ENCODE measurements at places on chromosomes 5 and 9.

DNA sequence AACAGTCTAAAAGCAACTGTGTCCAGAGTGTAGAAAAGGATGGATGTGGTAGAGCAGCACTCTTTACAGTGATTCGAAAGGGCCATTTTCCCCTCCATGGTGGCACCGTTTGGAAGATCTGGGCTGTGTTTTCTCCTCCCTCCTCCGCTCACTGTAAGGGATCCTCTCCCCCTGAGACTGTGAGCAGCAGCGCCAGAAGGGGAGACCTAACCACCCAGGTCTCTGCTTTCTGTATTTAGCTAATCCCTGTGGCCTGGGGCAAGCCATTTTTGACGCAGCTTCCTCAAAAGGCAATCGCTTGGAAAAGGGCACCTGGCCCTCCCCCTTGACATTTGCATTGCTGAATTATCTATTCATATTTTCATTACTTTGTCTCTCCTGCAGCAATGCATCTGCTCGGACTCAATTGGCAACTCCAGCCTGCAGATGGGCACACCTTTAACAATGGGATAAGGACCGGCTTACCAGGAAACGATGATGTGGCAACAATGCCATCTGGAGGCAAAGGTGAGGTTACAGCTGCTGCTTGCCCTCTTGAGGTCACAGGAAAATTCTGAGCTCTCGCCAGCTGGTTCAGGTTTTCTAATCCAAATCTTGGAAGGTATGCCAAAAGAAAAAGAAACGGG, 244.3 kb upstream of the WWC1 start:
- DNase-seq = no peak

- no peak for DNase-seq
Observed at GRCh38 chr9:133114886-133115603, 6.0 kb downstream of the RALGDS start.

DNA sequence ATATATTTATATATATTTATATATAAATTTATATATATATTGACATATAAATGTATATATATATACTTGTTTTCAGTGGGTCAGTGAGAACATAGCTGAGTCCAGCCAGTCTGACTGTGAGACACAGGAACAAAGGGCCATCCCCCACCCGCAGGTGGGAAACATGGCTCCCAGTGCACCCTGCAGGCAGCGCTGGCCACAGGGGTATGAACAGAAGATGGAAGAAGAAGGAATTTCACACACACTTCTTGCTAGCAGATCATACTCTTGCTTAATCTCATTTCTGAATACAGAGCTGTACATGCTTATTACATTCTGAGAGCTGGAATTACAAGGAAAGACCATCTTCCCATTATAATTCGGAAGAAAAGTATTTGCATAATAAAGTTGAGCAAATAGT, 595.4 kb downstream of the IRX1 start:
- DNase-seq = no peak

DNA sequence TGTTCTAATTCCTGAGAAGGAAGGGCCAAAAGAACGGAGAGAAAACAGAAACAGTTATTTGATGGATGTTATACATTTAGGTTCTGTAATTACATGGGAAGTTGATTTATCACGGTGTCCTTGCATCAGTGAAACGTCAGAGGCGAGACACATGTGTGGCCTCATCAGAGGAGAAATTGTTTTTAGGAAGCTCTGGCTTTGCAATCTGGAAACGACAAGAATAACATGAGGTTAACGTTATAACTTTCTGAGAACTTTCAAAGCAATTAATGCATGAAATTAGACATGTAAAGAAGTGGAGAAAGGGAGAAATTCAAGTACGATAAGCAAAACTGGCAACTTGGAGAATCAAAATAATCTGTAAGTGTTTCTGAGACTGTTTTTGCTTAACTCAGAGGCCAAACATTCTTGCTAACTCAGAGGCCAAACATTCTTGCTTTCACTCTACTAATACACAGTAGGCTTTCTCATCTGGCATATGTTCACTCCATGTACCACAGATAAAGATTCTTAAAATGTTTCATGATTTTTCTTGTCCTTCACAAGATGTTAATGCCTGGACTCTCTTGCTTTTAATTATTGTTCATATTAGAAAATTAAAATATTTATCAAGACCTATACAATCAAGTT, 933.0 kb downstream of the TLE4 start:
- no peak for DNase-seq

GRCh38 chr9:126386088-126386487, 59.5 kb downstream of the MVB12B start:
- DNase-seq = no peak

- no peak for DNase-seq
Observed at GRCh38 chr9:4923580-4924544, 61.2 kb upstream of the JAK2 start.

DNA sequence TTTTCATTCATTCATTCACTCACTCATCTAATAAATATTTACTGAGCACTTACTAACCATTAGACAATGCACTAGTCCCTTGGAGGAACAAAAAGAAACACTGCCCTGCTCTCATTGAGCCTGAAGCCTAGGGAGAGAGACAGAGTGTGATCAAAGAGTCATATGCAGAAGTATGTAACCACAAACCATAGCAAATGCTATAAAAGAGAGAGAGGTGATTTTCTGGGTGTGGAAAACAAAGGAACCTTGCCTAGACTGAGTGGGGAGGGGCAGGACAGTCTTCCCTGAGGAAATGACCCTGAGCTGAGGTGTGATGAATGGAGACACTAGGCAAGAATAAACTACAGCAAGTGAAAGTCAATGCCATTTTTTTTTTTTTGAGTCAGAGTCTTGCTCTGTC, 10.8 kb upstream of the ADRA1B start:
- DNase-seq = no peak

DNA sequence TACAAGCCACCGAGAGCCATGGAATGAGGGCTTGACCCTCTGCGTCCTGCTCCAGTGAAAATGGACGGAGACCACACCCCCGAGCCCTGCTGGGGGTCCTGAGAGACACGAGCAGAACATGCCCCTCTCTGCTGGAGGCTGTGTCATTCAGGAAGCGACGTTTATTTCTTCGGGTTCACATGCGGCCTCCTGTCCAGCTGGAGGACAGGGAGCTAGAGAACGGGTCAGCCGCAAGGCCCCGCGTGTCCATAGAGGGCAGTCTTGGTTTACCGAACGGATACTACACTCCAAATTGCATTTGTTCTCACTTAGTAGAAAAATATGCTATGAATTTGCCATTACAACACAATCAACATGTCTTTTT, 36.1 kb downstream of the MRPL36 start:
- peak; percentile 30 for DNase-seq

GRCh38 chr5:64462391-64462790, 43.4 kb upstream of the RGS7BP start:
- no peak for DNase-seq

- no peak for DNase-seq
Observed at GRCh38 chr9:135127718-135128670, 40.5 kb downstream of the OLFM1 start.

DNA sequence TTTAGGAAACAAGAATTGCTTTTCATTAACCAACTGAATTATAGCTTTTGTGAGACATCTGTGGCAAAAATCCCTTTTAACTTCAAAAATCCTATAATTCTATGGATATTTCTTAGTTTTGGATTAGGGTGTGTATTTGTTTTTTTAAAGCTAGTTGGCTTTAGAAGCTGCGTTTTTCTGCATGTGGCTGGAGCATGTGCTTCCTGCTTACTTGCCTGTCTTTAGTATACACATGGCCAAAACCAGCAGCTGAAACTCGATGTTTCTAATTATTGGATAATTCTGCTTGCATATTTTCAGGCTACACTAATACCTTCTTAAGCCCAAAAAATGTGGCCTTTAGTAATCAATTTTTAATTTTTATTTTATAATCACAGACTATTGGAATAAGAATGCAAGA, 8.9 kb downstream of the RECK start:
- no peak for DNase-seq

DNA sequence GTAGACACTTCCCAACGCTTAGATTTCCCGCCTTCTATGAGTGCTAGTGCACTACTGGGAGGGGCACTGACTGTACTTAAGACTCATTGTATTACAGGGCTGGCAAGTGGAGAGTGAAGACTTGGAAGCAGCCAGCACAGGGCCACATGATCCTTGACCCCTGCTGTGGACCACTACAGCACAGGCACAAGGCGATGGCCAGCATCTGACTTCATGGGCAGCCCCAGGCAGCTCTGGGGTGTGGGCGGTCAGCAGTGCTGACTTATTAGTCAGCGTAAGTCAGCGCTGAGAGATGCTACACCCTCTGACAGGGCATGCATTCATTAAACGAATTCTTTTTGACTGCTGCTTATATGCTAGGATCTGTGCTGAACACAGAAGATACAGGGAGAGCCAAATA, 9.3 kb downstream of the SLC46A2 start:
- DNase-seq = no peak

- no peak for DNase-seq
Observed at GRCh38 chr5:106728208-106728607, 942.5 kb downstream of the EFNA5 start.

DNA sequence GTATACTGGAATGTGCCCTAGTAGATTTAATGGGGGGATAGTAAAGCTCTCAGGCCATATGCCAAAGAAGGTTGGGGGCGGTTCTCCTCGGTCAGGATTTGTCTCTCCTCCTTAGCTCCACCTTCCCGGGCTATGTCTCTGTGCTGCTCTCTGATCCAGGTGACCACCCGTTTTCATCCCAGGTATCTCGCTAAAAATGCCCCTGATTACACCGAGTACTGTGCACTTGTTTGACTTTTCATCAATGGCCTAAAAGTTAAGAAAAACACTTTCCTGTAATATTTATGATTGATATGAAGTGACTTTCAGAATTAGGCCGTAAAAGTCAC, 724 bp downstream of the NDUFS6 start:
- DNase-seq = no peak

- DNase-seq = no peak
Observed at GRCh38 chr5:59500014-59500413, 393.5 kb downstream of the PDE4D start.

GRCh38 chr9:100394032-100394695, 32.8 kb upstream of the MSANTD3 start:
- DNase-seq = no peak

- no peak for DNase-seq
Observed at GRCh38 chr9:116800885-116801284, 113.8 kb downstream of the TRIM32 start.

DNA sequence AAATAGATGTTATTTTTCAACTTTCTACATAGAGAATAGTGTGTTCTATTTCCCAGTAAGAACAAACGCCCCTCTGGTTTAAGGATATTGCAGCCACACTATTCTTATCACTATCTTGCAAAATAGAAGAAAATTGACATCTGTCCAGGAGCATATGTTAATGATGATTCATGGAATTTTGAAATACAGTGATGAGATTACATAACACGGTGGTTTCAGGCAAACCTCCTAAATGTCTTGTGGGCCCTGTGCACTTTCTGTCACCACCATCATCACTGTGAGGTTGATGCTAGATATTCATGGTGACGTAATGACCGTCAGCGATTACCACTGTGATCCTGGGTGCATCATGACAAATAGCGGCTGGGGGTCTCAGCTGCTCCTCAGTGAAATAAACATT, 48.1 kb downstream of the CFAP90 start:
- no peak for DNase-seq

DNA sequence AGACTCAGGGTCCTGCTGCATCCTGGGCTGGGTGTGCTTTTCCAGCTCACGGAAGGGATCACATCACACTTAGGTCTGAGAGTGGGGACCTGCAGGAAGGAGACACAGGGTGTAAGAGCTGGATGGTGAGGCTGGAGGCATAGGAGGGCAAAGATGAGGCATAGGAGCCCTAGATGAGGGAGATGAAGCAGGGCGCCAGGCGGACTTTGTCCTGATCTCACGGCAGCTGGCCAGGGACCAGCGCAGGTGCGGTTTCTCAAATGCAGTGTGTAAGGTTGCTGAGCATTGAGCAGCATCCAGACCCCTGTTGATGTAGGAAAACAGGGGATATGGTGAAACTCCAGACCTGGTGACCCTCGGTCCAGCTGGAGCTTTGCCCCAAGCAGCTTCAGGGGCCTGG, 156.5 kb downstream of the PSAT1 start:
- no peak for DNase-seq

DNA sequence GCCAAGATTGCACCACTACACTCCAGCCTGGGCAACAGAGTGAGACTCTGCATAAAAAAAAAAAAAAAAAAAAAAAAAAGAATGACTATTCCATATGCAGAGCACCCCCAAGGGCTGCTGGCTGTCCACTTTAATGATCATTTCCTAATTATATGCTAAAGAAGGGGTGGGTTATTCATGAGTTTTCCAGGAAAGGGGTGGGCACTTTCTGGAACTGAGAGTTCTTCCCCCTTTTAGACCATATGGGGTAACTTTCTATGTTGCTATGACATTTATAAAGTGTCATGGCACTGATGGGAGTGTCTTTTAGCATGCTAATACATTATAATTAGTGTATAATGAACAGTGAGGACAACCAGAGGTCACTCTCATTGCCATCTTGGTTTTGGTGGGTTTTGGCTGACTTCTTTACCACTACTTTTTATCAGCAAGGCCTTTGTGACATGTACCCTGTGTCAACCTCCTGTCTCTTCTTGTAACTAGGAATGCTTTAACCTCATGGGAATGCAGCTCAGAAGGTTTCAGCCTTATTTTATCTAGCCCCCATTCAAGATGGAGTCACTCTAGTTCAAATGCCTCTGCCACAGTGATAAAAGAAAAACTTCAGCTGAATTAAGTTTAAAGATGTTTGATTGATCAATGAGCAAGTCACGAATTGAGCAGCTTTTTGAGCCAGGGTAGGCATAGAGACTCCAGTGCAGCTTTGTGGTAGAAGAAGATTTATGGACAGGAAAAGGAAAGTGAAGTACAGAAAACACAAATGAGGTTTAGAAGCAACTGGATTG, 7.1 kb upstream of the NANS start:
- no peak for DNase-seq

GRCh38 chr5:76169146-76169905, 86.1 kb downstream of the SV2C start:
- no peak for DNase-seq

DNA sequence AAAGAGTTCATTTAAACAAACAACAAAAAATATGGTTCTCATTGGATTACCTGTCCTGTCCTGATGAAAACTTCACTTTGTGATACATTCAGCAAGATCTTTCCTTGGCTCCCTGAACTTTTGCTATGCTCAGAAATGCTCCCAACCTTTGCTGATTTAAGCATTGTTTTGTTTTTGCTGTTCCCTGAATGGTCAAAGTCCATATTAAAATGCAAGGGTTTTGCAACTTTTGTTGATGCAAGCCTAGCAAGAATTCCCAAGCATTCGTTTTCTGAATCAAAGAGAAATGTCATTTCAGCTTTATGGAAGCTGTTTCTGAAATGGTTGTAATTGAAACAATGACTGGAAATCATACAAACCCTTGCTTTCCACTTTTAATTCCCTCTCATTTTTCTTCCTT, 3.1 kb upstream of the SFXN1 start:
- no peak for DNase-seq

- DNase-seq = no peak
Observed at GRCh38 chr5:157486861-157487260, 26.8 kb downstream of the NIPAL4 start.

DNA sequence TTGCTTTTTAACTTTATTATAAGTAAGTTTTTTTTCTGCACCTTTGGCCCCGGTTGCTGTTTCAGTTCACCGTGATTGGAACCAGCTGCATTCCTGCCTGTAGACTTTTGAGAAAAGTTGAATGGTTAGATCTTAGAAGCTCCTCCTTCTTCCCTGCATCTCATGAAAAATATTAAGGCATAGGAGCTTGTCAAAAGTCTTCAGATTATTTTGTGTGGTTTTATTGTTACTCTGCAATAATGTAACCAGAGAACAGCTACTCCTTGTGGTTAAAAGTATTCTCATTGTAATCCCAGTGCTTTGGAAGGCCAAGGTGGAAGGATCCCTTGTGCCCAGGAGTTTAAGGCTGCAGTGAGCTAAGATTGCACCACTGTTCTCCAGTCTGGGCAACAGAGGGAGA, 3.3 kb upstream of the SLC2A8 start:
- no peak for DNase-seq

GRCh38 chr5:172005708-172006320, 624 bp downstream of the FBXW11 start:
- DNase-seq = no peak

Data from T-helper 1 cell (primary cell).